ENCODE measurements at places on chromosomes 4 and X. TPM values are rescaled to one million over a fixed set of nuclear protein-coding genes. Genes with fewer than 3 reads are reported as not detected.

LDOC1 gene
- total RNA-seq = 4.9 TPM

AREG gene
- not detected for total RNA-seq

CASP3 gene
- total RNA-seq = 72.6 TPM

ALB gene
- 0.41 TPM for total RNA-seq

AGA gene
- 8.2 TPM for total RNA-seq

AGTR2 gene
- total RNA-seq = not detected

OFD1 gene
- 15.9 TPM for total RNA-seq

MAGEA11 gene
- not detected for total RNA-seq

SPANXA1 gene
- total RNA-seq = not detected

ABLIM2 gene
- 9.4 TPM for total RNA-seq

MTMR8 gene
- 4.5 TPM for total RNA-seq

CACNA1F gene
- under 0.01 TPM for total RNA-seq

ADH1B gene
- total RNA-seq = not detected
